ENCODE measurements at places on chromosomes 1 and 21. TPM values are rescaled to one million over a fixed set of nuclear protein-coding genes. Genes with fewer than 3 reads are reported as not detected.

CHODL gene
- 31.8 TPM for total RNA-seq

LCE2B gene
- total RNA-seq = not detected

MTF2 gene
- 72.4 TPM for total RNA-seq

PTGER3 gene
- total RNA-seq = 36.0 TPM

DNA sequence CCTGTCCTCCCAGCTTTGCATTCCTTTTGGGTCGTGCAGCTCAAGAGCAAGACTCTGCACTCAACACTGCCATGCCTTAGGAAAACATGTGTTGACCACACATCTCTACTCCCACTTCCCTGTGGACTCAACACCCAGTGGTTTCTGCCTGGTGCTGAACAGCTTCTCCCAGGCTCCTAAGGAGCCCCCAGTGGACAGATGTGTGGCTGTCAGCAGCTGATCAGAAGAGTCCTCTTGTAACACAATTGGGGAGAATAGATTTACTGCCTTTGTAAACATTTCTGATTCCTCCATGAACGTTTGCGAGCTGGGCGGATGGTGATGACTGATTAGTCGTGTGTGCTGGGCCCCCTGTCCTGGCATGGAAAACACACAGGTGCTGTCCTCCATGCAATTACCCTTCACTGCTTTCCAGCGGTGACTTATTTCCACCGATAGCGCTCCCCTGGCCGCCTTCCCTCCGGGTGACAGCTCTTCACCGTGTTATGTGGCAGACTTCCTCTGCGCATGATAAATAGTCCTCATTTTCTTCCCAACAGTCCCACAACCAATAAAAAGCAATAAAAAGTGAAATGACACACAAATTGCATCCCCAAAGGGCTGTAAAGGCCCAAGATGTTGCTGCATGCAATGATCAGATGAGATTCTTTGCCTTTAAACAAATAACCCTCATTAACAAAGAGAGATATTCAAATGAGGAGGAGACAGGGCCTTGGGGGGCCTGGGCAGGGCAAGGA lies 249.4 kb upstream of the AJAP1 start:
- no peak for DNase-seq

DNA sequence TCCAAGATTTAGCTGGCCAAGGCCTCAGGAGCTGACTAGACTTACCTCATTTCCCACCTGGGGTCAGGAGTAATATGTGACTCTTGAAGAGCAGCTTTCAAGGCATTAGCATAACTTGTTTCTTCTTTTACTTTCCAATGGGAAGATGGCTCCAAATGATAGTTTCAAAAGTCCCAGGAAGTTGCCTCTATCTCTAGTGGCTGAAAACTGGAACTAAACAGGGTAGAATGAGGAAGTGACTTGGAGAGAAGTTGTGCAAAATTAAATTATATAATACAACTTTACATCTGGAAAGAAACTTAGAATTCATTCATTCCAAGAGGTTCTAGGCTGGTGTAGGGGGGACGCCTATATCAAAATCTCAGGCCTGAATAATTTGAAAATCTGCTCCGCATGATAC lies 250.1 kb upstream of the FMN2 start:
- no peak for DNase-seq

GRCh38 chr1:20266642-20267041 lies 24.0 kb upstream of the VWA5B1 start:
- DNase-seq = no peak
